Neural progenitor cell (in vitro differentiated cells): ENCODE measurements at places on chromosomes 5 and 9.

GRCh38 chr5:176628406-176629228, 1.7 kb downstream of the SNCB start:
- DNase-seq, result no peak

DNA sequence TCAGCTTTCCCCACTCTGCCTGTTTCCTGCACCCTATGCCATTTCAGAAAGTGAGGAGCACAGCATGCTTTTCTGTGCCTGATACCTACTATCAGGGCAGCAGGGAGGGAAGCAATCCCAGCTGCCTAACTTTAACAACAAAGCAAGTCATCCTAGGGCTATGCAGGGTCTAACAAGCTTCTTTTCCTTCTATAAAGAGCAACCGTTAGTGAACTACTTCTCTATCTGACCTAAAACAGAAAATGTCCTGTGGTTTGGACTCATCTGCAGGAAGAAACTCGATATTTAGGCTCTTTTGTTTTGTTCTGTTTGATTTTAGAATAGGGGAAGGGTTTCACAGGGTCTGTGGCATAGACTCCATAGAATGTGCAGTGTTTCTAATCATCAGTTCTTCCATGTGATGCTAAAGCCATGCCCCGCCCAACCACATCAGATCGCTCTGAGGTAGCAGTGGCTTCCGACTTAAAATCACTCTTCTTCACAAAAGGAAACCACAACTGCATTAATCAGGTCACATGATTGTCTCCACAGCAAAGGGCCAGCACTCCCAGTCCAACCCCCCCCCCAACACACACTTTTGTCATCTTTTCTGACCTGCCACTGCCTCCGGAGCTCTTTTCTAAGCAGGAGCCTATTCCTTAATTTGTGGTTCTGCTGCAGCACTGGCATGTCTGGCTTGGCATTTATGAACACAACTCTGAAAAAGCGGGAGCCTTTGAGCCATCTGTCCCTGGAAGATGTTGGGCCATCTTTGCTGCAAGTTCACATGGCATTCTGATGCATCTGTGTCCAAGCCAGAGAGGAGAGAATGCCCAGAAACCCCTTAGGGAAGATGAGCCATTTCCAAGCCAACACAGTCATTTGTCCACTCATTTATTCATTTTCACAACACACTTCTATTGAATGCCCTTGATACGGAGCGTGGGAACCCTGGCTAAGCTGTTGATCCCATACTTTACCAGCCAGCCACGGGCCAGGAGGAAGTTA, 71.6 kb downstream of the CFAP90 start:
- no peak for DNase-seq

DNA sequence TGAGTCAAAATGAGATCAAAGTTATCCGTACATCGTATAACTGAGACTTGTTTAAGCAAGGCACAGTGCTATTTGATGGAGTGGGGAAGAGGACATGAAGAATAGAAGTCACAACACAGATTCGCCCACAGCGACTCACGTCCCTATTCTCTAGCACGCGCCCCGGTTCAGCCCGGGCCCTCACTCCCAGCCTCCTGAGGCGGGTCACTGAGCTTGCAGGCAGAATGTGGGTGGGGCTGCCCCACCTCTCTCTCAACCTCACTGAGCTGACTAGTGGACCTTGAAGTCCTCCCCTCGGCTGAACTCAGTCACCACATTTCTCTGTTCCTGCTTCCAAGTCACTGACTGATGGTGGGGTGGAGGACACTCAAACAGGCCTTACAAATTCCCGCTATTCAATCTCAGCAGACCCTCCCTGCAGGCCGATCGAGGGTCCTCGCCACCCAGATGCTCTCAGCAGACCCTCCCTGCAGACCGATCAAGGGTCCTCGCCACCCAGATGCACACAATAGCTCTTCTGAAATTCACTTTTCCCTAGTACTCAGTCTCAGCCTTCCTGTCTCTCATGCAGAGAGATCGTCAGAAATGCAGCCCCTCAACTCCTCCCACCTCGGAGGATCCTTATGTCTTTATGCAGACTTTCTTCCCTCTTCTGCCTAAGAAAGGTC, 12.9 kb downstream of the GLDC start:
- no peak for DNase-seq

GRCh38 chr9:110007477-110008270, 200.3 kb downstream of the C9orf152 start:
- DNase-seq, result no peak

DNA sequence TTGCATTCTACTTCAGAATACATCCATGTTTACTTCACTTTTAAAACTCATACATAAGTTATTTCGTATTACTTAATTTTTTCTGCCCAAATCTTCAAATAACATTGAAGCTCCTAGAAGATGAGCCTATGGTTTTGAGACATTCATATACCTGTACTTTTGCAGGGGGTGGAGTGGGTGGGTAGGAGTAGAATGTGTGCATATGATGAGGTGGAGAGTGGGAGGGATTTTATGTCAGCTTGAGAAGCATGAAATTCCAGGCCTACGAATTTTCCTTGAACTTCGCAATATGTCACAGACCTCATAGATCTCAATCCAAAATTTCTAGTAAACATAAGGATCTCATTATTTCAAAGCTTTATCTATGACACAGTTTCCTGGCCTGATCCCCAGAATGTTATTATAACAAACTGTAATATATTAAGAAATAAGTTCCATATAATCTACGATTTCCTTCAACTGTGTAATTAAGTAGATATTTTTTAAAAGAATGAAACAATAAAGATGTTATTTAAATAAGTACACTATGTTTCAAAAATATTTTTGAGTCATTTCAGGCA, 19.7 kb upstream of the MOB3B start:
- no peak for DNase-seq

- DNase-seq, result no peak
These were observed 424.0 kb upstream of the ZNF462 start for GRCh38 chr9:106438928-106439327.

GRCh38 chr5:90279091-90279490, 130.5 kb downstream of the CETN3 start:
- DNase-seq, result no peak

- DNase-seq, result no peak
These were observed 388.0 kb upstream of the IRX2 start for GRCh38 chr5:3139499-3139931.

- no peak for DNase-seq
These were observed 399.5 kb downstream of the ENC1 start for GRCh38 chr5:74240783-74241750.

DNA sequence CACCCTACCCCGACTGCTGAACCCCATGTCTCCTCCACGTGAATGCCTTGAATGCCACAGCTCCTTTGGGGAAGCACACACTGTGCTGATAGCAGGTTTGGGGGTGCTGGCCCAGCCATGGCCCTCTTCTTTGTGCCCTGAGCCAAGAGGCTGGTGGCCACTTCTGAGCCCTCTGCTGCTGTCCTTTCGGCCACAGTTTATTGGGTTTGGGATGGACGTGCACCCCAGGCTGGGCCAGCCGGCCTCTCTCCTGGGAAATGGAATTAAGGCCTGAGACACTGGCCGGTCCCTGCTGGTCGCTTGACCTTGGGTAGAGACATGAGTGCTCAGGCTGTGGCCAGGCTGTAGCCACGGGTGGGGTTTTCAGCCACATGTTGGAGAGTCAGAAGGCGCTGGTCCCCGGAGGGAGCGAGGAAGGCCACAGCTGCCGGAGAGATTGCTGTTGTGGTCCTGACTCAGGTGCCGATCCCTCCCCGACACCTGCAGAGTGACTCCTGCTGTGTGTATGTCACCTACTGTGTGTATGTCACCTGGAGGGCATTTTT, 26.6 kb downstream of the FAM163B start:
- DNase-seq, result no peak

GRCh38 chr9:113511856-113512761, 48.6 kb downstream of the RGS3 start:
- peak; percentile 60 for DNase-seq

GRCh38 chr5:61966997-61967396, 339.0 kb upstream of the KIF2A start:
- no peak for DNase-seq

DNA sequence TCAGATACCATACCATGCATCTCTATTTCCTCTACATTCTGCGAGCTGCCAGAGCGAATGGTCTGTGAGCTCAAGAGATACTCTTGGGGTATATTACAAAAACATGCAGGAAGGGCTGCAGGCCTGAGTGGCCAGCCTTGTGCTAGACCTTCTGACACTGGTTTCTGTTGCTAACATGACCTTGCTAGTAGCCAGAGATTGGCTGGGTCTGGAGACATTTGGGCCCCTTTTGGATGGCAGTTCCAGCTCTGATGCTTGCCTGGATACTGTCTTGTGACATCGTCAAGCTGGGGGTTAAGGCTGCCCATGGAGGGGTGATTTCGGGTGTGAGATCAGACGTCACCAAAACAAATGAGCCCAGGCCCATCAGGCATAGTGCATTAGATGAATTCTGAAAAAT, 56.1 kb upstream of the FSTL4 start:
- DNase-seq, result no peak

- no peak for DNase-seq
These were observed 210.6 kb downstream of the ATP10B start for GRCh38 chr5:160641405-160641804.

DNA sequence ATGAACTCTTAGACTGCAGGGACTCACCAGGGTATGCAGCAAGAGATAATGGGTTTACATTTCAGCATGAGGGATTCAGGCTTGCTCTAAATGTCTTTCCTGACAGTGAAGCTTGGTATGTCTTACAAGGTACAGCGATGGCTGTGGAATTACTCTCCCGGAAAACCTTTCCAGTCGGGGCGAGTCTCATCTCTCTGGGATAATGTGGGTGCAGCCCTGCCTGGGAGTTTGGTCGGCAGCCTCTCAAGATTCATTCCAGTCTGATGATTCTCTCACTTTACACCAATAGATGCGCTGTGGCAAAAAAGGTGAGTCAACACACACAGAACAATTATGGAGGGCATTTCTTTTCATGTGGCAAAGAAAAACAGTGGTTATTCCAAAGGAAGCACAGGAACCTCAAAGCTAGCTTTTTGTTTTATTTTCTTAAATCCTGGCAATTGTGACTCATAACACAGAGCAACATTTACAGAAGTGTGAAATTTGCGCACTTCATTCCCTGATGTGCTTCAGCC, 190.3 kb downstream of the DCP2 start:
- DNase-seq, result peak; percentile 8

DNA sequence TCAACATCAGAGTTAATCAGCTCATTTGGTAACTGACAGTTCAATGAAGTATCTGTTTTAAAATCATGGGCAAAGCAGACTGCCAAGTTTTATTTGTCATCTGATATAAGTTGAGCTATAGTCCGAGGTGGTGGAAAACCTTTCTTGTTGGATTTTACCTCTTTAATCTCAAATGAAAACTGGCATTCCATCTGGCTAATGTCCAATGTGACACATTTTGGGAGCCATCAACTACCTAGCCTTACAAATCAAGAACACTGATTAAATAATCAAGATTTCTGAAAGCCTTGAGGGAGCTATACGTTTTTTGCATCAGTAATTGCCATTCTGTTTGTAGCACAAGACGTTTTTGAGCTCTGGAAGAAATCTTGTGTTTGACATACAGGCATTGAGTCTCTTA, 1380.5 kb upstream of the WWC1 start:
- DNase-seq, result no peak

DNA sequence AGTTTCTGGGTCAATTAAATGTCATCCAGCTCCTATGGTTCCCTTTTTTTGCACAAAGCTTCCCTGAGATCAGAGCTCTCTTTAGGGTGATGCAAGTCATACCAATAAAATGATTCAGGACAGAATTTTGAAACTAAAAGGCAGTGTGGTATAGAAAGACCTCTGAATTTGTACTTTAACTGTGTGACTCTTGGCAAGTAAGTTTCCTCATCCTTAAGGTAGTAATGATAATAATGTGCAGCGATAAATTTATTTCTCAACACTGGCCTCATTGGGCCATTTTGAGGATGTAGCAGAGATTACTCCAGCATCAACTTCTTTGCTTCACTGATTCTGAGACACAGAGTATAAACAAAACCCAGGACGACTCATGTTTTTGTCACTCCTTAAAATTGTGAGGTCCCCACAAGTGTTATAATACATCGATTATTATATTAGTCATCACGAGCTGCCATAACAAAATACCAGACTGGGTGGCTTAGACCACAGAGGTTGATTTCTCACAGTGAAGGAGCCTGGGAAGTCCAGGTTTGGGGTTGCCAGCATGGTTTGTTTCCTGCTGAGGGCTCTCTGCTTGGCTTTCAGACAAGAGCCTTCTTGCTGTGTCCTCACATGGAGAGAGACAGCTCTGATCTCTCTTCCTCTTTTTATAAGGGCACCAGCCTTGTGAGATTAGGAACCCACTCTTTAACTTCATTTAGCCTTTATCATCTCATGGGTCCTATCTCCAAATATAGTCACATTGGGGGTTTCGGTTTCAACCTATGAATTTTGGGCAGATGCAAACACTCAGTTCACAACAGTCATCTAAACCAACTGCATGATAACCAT, 293.0 kb downstream of the ZNF608 start:
- DNase-seq, result no peak

DNA sequence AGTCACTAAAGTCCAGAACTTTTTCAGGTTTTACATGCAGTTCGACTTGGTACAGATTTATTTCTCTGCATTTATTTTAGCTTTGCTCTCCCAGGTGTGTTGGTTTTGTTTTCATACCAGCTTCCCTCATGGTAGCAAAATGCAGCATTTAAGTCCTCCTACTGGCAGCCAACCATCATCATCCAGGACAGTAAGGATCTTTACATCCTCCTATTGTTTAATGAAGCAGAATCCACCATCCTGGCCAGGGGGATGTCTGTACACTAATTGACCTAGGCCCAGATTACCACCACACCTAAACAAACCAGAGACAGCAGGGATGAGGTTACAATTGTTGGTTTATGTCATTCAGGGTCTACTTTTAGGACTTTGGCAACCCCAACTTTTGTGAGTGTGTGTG, 22.3 kb downstream of the CAMK4 start:
- DNase-seq, result no peak

DNA sequence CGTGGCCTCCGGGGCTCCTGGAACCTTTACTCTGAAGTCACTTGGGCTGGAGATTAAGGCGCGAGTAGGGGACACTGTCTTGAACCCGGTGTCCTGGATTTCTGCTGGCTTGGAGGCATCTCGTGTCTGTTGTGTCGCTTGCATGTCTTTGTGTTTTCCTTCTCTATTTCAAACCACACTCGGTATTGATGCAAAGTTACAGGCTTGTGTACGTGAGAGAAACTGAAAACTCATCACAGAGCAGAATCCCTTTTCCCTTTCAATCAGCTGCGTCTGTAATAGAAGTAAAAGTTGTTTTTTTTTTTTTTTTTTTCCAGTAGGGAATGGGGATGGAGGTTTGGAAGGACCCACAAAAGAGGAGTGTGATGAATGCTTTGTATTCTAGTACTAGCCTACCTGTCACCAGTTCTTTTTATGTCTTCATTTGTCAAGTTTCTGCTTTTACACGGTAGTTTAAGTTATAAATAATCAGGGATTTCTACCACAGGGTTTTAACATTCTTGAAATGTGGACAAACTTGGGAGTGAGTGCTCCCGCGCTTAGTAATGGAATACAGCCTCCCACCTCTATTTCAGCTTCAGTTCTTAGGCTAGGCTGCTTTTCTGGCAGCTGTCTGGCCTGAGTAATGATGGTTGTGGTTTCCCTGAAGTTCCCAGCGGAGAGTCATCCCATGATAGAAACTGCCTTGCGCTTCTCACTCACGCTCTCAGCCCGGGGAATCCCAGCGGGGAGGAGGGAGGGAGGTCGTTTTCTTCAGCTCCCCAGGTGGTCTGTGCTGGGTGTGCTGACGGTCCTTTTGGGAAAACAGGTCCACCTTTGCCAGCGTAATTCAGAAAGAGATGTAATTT, 763 bp downstream of the TJP2 start:
- peak; percentile 54 for DNase-seq

GRCh38 chr9:76453785-76454184, 5.2 kb upstream of the GCNT1 start:
- no peak for DNase-seq

GRCh38 chr5:150122158-150122510, 33.5 kb downstream of the PDGFRB start:
- DNase-seq, result peak; percentile 61
